ENCODE measurements at places on chromosomes 4 and X. TPM values are rescaled to one million over a fixed set of nuclear protein-coding genes. Genes with fewer than 3 reads are reported as not detected.

DNA sequence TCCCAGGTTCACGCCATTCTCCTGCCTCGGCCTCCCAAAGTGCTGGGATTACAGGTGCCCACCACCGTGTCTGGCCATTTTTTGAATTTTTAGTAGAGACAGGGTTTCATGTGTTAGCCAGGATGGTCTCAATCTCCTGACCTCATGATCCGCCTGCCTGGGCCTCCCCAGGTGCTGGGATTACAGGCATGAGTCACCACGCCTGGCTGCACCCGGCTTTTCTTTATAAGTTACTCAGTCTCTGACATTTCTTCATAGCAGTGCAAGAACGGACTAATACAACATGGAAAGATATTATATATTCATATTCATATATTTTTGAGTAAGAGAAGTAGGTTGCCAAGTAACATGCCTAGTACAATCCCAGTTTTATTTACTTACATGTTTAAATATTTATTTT lies 22.9 kb downstream of the SHROOM3 start:
- DNase-seq: no peak

DNA sequence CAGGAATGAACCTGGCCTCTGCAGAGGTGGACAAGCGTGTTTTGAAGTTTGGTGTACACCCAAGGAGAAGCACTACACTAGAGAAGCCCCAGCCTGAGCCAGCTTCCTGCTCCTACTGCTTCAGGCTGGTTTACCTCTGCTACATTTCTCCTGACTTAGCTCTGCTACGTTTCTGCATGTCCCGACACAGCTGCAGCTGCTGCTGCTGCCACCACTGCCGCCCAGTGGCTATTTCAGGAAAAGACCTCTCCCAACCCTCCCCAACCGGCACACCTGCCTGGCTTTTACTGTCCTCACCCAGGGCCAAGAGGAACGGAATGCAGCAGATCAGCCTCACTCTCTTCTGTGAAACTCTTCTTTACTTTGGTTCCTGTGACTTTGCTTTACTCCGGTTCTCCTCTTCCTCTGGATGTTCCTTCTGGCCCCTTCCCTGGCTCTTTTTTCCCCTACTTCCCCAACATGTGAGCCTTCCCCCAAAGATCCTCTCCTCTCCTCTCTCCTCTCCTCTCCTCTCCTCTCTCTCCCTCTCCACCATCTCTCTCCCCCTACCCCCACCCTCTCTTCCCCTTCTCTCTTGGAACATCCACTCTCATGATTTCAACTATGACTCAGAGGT lies 3.1 kb upstream of the P2RY4 start:
- DNase-seq: no peak

- DNase-seq: no peak
Observed at GRCh38 chrX:50180073-50180940, 20.5 kb downstream of the AKAP4 start.

- no peak for DNase-seq
Observed at GRCh38 chrX:120536061-120536460, 24.7 kb downstream of the CUL4B start.

The EPHA5 gene
- 0.59 TPM for total RNA-seq

The ALB gene
- under 0.01 TPM for total RNA-seq

DNA sequence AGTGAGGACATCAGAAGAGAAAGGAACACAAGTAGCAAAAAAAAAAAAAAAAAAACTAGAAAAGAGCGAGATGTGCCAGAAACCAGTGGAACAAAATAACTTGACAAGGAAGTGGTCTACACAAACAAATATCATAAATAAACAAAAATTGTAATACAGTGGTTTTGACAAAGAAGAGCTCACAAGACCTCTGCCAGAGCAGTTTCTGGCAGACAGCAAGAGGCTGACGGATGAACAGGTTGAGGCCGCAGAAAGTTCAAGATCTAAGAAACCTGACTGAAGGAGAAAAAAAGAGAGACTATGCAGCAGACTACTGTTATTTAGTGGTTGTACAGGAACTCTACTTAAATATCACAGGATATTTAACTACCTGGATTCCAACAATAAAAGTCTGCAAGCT lies 66.2 kb downstream of the MAB21L2 start:
- DNase-seq: no peak

The ZNF674 gene
- 4.7 TPM for total RNA-seq

The TLR7 gene
- under 0.01 TPM for total RNA-seq

All from osteoblast (primary cell).